ENCODE measurements at places on chromosomes 12 and 14. TPM values are rescaled to one million over a fixed set of nuclear protein-coding genes. Genes with fewer than 3 reads are reported as not detected.

GRCh38 chr14:92514844-92515514 lies 1.4 kb downstream of the RIN3 start:
- H3K36me3 ChIP-seq, result no peaks in the 10 kb centered on the region
- peaks cover 11% of the 10 kb centered on the region for H3K4me1 ChIP-seq
- H3K27ac ChIP-seq, result peak overlapping the region; percentile 83
- no peak for DNase-seq
- H3K4me3 ChIP-seq, result peak overlapping the region; percentile 60

The PGAM5 gene
- 27.1 TPM for total RNA-seq

GRCh38 chr12:26399381-26399780 lies 204.0 kb downstream of the SSPN start:
- no peaks in the 10 kb centered on the region for H3K4me1 ChIP-seq
- no peaks in the 10 kb centered on the region for H3K27me3 ChIP-seq
- no peak overlapping the region for H3K27ac ChIP-seq

The EGLN3 gene
- 1.8 TPM for total RNA-seq

The PPTC7 gene
- total RNA-seq, result 4.9 TPM

DNA sequence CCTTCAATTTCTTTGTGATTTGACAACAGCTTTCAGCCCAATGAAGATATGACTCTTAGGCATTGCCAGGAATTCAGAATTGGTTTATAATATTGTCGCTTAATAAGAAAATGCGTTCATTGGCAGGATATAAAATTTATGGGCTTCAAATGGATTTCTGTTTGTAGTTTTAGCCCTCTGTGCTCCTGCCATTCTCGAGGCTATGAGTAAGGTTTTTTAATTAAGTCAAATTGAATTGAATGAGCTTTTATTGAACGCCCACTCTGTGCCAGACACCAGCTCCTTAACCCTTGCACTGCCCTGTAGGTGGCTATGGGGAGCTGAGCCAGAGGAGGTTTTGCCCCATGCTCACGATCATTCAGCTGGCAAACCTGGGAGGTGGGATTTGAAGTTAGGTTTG lies 115.1 kb downstream of the SLC25A47 start:
- no peaks in the 10 kb centered on the region for H3K36me3 ChIP-seq
- no peaks in the 10 kb centered on the region for H3K4me1 ChIP-seq
- no peak overlapping the region for H3K4me3 ChIP-seq
- no peaks in the 10 kb centered on the region for H3K27me3 ChIP-seq

GRCh38 chr14:100281286-100282082 lies 24.8 kb downstream of the SLC25A29 start:
- no peaks in the 10 kb centered on the region for H3K36me3 ChIP-seq
- peaks cover 8% of the 10 kb centered on the region for H3K4me1 ChIP-seq
- H3K4me3 ChIP-seq, result no peak overlapping the region
- H3K27me3 ChIP-seq, result no peaks in the 10 kb centered on the region

DNA sequence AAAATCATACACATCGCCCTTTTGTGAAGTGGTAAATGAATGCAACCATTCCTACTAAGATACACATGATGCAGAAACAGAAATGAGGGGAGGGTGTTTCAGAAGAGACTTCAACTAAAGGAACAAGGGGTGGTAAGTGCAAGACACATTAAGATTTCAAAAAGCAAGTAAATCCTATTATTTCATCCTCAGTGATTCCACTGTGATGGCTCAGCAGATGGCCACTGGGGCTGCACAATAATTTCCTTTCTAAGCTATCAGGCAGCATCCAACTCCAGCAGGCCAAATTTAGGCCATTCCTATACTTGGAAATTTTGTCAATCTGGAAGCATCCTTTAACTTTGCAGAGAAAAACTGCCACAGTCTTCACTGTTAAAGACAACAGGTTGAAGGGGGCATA lies 272.4 kb downstream of the NELL2 start:
- H3K4me1 ChIP-seq, result no peaks in the 10 kb centered on the region
- H3K4me3 ChIP-seq, result no peak overlapping the region
- H3K27me3 ChIP-seq, result no peaks in the 10 kb centered on the region
- no peak overlapping the region for H3K27ac ChIP-seq
- DNase-seq, result no peak
- H3K36me3 ChIP-seq, result no peaks in the 10 kb centered on the region

The GLS2 gene
- under 0.01 TPM for total RNA-seq

DNA sequence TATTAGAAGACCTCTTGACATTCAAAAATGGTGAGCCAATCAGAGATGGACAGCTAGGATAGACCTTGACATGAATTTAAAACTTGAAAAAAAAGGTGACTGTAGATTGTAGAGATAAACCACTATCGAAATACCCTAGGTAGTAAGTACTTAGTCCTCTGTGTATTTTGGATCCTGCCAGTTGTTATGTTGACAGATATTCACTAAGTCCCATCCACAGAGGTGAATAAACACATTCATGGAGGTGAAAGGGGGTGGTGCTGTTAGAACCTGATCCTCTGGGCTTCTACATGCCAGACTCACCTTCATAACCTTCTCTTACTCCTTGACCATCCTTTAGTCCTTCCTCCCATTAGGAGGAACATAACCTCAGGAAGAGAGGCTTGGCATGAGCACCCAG lies 72.3 kb downstream of the OTX2 start:
- no peaks in the 10 kb centered on the region for H3K4me1 ChIP-seq
- H3K27ac ChIP-seq, result no peak overlapping the region
- no peaks in the 10 kb centered on the region for H3K27me3 ChIP-seq
- no peak for DNase-seq

DNA sequence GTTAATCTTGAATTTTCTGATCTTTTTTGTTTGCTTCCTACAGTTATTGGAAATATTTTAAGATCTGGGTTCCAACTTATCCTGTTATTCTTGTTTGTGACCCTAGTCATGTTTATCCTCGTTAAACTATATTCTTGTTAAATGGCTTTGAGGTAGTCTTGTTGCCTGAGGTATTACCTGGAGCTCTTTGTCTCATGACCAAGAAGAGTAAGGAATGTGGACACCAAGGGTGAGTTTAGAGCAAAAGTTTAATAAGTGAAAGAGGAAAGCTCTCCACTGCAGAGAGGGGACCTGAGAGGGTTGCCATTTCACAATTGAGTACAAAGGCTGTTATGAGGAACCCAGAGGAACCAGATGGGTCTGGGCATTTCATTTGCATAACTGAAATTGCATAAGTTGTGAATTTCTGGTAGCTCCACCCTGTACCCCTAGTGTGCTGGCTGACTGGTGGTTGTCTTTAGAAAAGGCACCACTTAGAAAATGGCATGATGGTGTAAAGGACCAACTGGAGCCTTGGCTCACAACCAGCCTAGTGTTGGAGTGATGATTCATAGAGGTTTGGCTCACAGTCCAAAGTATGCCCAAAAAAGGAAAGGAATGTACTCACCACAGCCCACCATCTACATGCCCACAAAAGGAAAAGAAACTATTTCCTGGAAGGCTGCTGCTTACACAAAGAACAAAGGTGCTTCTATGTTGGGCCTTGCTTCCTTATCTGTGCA lies 36.7 kb upstream of the RESF1 start:
- peak; percentile 68 for DNase-seq
- no peak overlapping the region for H3K4me3 ChIP-seq
- no peak overlapping the region for H3K27ac ChIP-seq
- no peaks in the 10 kb centered on the region for H3K27me3 ChIP-seq
- H3K36me3 ChIP-seq, result no peaks in the 10 kb centered on the region

GRCh38 chr12:30652034-30652696 lies 43.5 kb downstream of the IPO8 start:
- no peak overlapping the region for H3K27ac ChIP-seq
- peaks cover 2% of the 10 kb centered on the region for H3K36me3 ChIP-seq
- no peaks in the 10 kb centered on the region for H3K27me3 ChIP-seq
- no peak overlapping the region for H3K4me3 ChIP-seq
- DNase-seq, result no peak
- H3K4me1 ChIP-seq, result no peaks in the 10 kb centered on the region

GRCh38 chr12:52776913-52777395 lies at the start of gene KRT76:
TSS of gene KRT76 (minus strand) at chr12:52777345. CDS start at chr12:52777291, 54 bp downstream.
- DNase-seq, result no peak
- H3K27me3 ChIP-seq, result peaks cover 21% of the 10 kb centered on the region
- H3K4me3 ChIP-seq, result no peak within 1 kb of the TSS
- no peak within 1 kb of the TSS for H3K27ac ChIP-seq

The TROAP gene
- 0.51 TPM for total RNA-seq

The PLCZ1 gene
- total RNA-seq, result not detected

- H3K36me3 ChIP-seq, result no peaks in the 10 kb centered on the region
- no peak overlapping the region for H3K27ac ChIP-seq
- H3K4me1 ChIP-seq, result no peaks in the 10 kb centered on the region
- H3K4me3 ChIP-seq, result no peak overlapping the region
Measured at GRCh38 chr14:95355422-95355821, 35.7 kb upstream of the CLMN start.

DNA sequence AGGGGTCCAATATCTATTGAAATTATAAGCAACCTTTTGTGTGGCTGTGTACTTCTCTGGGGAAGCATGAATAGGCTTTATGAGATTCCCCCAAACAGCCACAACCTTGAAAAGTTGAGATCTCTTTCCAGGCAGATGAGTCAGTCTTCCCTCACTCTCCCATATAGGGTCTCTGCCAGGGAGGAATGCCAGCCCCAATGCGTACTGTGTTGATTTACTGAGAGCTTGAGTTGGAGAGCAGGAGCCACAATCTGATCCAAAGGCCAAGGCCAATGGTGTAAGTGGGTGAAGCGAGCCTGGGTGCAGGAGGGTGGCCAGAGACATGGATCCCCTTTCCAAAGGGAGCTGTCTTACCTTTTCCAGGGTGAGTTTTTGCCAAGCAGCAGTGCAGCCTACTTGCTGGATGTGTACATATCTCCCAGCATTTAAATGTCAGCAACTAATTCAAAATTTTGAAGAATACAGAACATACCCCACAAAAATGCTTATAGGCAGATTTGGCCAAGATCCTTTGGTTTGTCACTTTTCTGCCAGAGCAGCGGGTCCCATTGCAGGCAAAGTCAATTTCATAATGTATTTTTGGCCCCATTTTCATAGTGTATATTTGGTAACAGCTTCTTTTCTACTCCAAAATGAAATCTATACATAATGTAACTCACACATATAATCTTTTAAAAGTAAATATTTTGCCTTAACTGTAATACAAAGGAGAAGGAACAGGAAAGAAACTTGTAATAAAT lies 88.2 kb downstream of the TBC1D30 start:
- DNase-seq, result peak; percentile 47
- H3K27ac ChIP-seq, result no peak overlapping the region
- no peaks in the 10 kb centered on the region for H3K36me3 ChIP-seq
- no peaks in the 10 kb centered on the region for H3K27me3 ChIP-seq

The POU6F1 gene
- total RNA-seq, result 3.3 TPM

DNA sequence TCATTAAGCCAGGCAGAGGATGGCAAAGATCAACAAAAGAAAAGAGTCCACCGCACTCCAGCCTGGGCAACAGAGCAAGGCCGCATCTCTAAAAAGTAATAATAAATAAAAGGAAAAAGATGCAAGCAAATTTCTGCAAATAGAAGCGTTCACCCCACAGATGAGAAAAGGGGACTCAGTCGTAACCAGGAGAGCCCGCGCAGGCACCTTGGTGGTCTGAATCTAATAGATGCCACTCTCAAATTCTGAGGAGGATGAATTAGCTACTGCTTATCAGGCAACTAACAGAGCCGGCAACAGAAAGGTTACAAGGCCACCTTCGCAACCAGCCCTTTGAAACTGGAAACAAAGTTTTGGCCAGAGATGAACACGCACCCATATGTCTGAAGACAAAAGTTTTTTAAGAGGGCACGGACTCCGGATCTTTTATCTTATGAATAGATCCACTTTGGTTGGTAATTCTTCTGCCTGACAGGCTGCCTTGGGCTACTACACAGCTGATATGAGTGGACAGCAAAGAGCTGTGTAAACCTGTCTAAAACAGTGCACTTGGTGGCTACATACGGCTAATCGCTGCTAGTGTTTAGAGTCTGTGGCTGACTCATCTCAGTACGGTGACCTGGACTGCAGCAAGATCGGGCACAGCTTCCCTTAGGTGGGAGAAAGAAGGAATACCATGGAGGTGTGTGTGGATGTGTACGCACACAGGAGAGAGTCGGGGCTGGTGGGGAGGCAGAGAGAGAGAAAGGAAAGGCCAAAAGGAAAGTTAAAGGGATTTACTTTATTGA lies 32.9 kb upstream of the TTC7B start:
- no peaks in the 10 kb centered on the region for H3K27me3 ChIP-seq
- no peak overlapping the region for H3K4me3 ChIP-seq
- no peaks in the 10 kb centered on the region for H3K4me1 ChIP-seq
- H3K27ac ChIP-seq, result no peak overlapping the region
- DNase-seq, result no peak

The IL31 gene
- not detected for total RNA-seq

DNA sequence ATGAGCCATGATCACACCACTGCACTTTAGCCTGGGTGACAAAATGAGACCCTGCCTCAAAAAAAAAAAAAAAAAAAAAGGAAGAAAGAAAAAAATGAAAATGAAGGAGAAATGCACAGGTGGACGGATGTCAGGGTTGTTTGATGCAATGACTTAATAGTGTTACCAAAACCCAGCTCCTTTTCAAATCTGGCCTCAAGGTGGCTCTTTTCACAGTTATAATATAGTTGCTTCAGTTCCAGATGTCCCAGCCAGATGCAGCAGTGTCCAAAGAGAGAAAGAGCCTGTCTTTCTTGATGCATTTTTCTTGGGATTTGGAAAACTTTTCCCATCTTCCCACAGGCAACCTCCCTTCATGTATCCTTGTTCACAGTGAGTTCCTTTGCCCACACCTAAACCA lies 36.5 kb downstream of the KCNMB4 start:
- no peaks in the 10 kb centered on the region for H3K36me3 ChIP-seq
- no peak overlapping the region for H3K27ac ChIP-seq
- H3K4me3 ChIP-seq, result no peak overlapping the region

DNA sequence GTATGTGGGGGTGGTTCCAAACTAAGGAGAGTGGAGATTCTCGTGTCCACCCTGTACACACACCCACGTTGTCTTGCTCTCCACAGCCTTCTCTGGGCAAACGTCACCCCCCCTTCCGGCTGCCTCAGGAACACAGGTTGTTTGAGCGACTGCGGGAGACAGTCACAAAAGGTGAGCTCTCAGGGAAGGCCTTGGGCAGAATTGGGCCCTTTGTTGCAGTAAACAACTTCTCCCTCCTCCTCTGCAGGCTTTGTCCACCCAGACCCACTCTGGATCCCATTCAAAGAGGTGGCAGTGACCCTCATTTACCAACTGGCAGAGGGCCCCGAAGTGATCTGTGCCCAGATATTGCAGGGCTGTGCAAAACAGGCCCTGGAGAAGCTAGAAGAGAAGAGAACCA lies 8.1 kb upstream of the GAPDH start:
- peaks cover 35% of the 10 kb centered on the region for H3K36me3 ChIP-seq
- no peaks in the 10 kb centered on the region for H3K27me3 ChIP-seq

The OASL gene
- 1.2 TPM for total RNA-seq

The OAS3 gene
- total RNA-seq, result 2.6 TPM

The PPFIBP1 gene
- 93.0 TPM for total RNA-seq

GRCh38 chr14:34872822-34873588 lies 2.2 kb downstream of the BAZ1A start:
- DNase-seq, result peak; percentile 62
- H3K4me1 ChIP-seq, result no peaks in the 10 kb centered on the region
- H3K36me3 ChIP-seq, result peaks cover 2% of the 10 kb centered on the region
- H3K27ac ChIP-seq, result peak overlapping the region; percentile 96
- H3K27me3 ChIP-seq, result no peaks in the 10 kb centered on the region

The DIO3 gene
- total RNA-seq, result 1.0 TPM

GRCh38 chr12:21851151-21851550 lies 76.6 kb upstream of the KCNJ8 start:
- no peak overlapping the region for H3K27ac ChIP-seq
- H3K4me3 ChIP-seq, result no peak overlapping the region
- H3K4me1 ChIP-seq, result no peaks in the 10 kb centered on the region
- no peak for DNase-seq
- H3K36me3 ChIP-seq, result no peaks in the 10 kb centered on the region
- H3K27me3 ChIP-seq, result no peaks in the 10 kb centered on the region

All from fibroblast of lung (primary cell).